ENCODE measurements at places on chromosomes 13 and 19. TPM values are rescaled to one million over a fixed set of nuclear protein-coding genes. Genes with fewer than 3 reads are reported as not detected.

HPN gene
- total RNA-seq = not detected

CGB8 gene
- total RNA-seq = not detected

MEF2B gene
- total RNA-seq = 0.10 TPM

SPACA4 gene
- total RNA-seq = not detected

OLFM2 gene
- total RNA-seq = not detected

ONECUT3 gene
- total RNA-seq = not detected

FCHO1 gene
- 3.3 TPM for total RNA-seq

C13orf46 gene
- total RNA-seq = 0.05 TPM

PPP1R13L gene
- 20.8 TPM for total RNA-seq

ATP4A gene
- not detected for total RNA-seq

CLDND2 gene
- total RNA-seq = not detected

BBC3 gene
- total RNA-seq = 22.5 TPM

KL gene
- total RNA-seq = 0.89 TPM

FBN3 gene
- not detected for total RNA-seq

TYROBP gene
- not detected for total RNA-seq

IL12RB1 gene
- 0.87 TPM for total RNA-seq

PALM gene
- 6.9 TPM for total RNA-seq

LTBP4 gene
- 13.9 TPM for total RNA-seq

SYNGR4 gene
- total RNA-seq = not detected

NXNL1 gene
- not detected for total RNA-seq

ZSCAN4 gene
- total RNA-seq = not detected

LAIR1 gene
- total RNA-seq = not detected

MED26 gene
- 7.6 TPM for total RNA-seq

CCL25 gene
- not detected for total RNA-seq

PEAK3 gene
- total RNA-seq = not detected

ELF1 gene
- 49.8 TPM for total RNA-seq

ZNF57 gene
- total RNA-seq = 2.2 TPM

LGALS14 gene
- total RNA-seq = not detected

TDRD12 gene
- 0.79 TPM for total RNA-seq

UCHL3 gene
- total RNA-seq = 77.2 TPM

HIPK4 gene
- total RNA-seq = not detected

UQCR11 gene
- 75.2 TPM for total RNA-seq

KIR2DL4 gene
- total RNA-seq = not detected

TEKTIP1 gene
- total RNA-seq = not detected

TRAPPC2B gene
- 23.6 TPM for total RNA-seq

RFPL4AL1 gene
- total RNA-seq = not detected

ZNF850 gene
- 3.9 TPM for total RNA-seq

CLEC17A gene
- not detected for total RNA-seq

ZNF136 gene
- 3.6 TPM for total RNA-seq
